Left cardiac atrium (tissue), 4 donors: ENCODE measurements at places on chromosomes 16 and 17. TPM values are rescaled to one million over a fixed set of nuclear protein-coding genes. Genes with fewer than 3 reads are reported as not detected.

DNA sequence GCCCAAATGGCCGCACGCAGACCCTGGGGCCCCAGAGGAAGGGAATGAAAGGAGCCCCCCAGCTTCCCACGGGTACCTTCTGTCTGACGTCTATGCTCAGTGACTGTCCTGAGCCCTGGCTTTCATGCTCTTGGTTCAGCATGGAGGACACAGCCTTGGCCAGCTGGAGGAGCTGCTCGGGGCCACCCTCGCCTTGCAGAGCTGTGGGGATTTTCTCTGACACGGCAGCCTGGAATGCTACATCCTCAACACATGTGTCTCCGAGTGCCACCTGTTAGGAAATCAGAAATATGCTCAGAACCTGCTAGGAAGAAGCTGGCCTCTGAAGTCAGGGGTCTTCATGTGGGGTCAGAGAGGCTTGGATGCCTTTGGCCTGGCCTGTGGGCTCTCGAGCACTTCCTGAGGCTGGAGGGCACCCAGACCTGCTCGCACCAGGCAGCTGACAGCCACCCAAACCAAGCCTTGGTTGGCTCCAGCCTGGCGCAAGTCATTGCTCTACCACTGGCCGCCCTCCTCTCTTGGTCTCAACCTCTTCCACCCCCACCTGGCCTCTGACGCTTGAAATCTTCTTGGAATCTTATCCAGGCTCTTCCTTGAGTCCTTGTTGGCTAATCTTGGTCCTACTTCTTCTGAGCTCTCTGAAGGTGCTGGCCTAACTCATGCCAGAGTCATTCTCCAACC is 63.7 kb upstream of the BCO1 start:
- DNase-seq, result no peak

DNA sequence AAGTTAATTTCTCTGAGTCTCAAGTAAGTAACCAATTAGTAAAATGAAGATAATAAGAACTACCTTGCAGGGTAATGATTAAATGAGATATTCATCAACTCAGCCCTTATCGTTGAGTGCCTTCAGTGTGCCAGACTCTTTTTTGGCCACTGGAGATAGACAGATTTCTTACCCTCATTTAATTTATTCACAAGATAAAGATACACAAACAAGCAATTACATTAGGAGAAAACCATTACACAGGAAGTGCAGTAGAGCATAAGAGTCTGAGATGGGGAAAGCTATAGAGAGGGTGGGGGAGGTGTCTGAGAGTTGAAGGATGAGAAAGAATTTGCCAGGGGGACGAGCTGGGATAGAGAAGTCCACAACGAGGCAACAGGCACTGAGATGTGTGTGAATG is 72.5 kb upstream of the BCAR1 start:
- no peak for DNase-seq

DNA sequence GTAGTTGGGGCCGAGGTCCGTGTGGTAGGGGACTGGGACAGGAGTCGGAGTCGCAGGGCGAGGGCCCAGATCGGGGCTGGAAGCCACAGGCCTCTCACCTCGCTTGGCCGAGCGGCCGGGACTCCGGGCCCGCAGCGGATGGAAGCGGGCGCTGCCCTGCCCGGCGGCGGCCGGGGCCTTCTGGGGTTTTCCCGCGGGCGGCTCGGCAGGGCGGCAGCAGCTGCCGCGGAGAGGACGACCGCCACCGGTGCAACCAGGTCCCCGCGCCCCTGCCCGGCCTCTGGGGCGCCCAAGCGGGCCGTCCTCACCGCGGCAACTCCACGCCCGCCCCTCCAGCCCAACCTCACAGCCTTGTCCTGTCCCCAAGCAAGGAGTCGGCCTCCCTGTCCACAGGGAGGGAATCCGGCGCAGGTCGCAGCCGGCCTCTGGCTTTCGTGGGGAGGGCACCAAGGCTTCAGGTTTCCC is 15.6 kb upstream of the UTP6 start:
- DNase-seq, result no peak

The FBXL19 gene
- 6.4 TPM for total RNA-seq

DNA sequence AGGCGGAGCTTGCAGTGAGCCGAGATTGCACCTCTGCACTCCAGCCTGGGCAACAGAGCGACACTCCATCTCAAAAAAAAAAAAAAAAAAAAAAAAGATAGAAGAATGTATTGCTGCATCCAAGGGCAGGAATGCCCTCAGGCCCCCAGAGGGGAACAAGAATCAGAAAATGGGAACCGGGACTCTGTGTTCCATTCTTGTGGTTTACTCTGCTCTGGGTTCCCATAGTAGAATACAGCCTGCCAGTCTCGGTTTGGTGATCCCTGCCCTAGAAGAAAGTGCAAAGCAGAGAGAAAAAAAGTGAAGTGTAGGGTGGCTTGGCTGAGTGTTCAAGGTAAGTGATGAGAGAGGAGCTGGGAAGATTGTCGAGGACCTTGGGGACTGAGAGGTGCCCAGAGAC is 27.4 kb upstream of the KDM6B start:
- DNase-seq, result no peak

The MATCAP1 gene
- 16.8 TPM for total RNA-seq

DNA sequence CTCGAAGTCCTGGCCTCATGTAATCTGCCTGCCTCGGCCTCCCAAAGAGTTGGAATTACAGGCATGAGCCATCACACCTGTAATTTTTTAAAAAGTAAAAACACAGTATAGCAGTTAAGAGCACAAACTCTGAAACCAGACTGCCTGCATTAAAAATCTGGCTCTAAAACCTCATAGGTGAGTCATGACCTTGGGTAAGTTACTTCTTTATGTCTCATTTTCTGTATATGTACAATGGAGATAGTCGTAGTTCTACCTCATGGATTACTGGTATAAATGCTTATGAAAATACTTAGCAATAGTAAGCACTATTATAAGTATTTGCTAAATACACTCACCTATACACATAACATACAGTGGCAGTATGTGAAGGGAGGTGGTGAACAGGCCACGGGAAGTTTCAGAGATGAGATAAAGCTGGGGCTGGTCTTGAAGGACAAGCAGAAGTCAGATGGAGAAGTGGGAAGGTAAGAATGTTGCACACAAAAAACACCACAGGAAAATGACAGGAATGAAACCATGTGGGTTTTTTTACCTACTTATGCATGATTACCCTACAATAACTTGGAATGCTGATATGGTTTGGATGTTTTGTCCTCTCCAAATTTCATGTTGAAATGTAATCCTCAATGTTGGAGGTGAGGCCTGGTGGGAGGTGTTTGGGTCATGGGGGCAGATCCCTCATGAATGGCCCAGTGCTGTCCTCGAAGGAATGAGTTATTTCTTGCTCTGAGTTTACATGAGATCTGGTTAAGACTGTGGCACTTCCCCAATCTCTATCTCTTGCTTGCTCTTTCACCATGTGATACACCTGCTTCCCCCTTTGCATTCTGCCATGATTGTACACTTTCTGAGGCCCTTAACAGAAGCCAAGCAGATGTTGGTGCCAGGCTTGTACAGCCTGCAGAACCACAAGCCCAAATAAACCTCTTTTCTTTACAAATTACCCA is 33.9 kb downstream of the ZNF652 start:
- DNase-seq, result no peak

The MEIOC gene
- total RNA-seq, result 0.10 TPM

DNA sequence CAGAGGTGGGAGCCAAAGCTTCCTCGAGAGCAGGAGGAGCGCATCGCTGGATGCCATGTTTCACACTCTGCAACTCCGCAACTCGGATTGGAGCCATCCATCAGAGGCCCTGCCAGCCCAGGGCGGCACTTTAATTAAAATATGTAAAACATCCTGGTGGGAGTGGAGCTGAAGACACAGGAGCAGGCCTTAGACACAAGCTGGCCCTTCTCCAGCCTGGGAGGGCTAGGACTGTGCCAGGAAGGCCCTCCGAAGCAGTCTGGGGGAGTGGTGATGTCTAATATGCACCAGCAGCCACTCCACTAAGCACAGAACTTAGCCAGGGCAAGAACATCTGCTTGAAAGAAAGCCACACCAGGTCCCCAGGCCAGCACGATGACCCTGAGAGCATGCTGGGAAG is 5.8 kb upstream of the CCDC182 start:
- no peak for DNase-seq

DNA sequence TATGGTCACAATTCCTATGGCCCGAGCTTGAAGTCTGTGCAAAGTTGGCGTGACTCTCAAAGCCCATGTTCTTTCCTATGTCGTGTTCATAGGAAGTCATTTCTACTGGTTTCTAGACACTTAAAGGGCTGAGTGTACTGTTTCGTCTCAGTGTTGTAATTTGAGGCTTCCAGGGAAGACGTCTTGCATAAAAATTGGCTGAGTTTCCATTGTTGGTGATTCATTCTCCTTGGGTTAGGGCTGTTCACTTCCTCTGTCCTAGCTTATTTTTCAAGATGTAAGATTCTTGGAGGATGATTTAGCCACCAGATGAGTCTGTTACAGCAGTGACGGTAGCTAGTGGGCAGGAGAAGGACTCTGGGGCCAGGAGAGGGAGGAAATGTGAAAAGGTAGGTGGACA is 43.1 kb downstream of the PIK3R5 start:
- DNase-seq, result no peak

GRCh38 chr17:48561884-48562810 is 16.0 kb downstream of the HOXB4 start:
- no peak for DNase-seq

DNA sequence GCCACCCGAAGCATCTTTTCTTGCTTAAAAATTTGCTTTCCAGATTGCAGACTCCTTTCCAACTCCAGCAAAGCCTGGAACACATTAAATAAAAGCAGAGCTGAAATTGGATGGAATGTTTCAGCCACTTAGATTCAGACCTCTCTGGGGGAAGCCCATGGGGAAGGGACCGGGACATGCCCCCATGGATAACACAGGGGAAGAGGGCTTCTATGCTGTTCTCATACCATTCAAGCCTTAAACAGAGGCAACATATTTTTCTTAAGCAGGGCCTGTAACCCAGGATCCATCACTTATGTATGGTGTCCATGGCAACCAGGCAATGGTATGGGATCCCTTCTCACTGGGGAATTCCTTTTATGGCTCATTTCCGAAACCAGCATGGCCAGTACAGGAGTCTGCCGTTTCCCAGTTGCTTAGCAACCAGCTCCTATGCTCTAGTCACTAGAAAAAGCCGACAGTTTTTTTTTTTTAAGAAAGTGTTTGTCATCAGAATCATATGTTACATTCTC is 62.0 kb upstream of the MARCHF10 start:
- no peak for DNase-seq

The TBC1D3E gene
- not detected for total RNA-seq

The IKZF3 gene
- total RNA-seq, result 1.7 TPM

GRCh38 chr17:39118674-39119419 is 32.6 kb downstream of the PLXDC1 start:
- DNase-seq, result no peak

DNA sequence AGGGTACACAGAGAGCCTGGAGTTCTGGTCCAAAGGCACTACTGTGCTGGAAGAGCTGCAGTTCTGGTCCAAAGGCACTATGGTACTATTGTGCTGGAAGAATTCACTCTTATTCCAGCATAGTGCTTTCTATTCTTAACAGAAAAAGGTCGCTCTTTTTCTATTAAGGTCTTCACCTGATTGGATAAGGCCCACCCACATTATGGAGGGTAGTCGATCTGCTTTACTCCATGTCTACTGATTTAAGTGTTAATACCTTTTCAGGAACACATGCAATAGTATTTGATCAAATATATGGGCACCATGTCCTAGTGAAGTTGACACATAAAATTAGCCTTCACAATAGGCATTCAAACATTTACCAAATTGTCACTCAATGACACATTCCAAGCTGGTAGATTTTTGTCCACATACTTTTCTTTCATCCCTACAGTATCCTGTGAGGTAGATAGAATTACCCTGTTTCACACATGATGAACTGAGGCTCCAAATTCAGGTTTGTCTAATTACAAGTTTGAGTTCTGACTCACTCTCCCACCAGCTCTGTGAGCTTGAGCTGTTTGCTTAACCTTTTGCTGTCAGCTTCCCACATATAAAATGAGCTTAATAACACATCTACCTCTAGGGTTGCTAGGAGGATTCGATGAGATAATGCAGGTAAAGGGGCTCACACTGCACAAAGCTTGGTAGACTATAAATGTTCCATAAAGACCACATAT is 129.9 kb downstream of the AIPL1 start:
- no peak for DNase-seq

The DNAH3 gene
- total RNA-seq, result 0.21 TPM

The TBC1D3C gene
- not detected for total RNA-seq

The DNAI2 gene
- not detected for total RNA-seq

The WFDC1 gene
- 2.5 TPM for total RNA-seq
